ENCODE measurements at places on chromosomes 5 and 9.

GRCh38 chr5:134577796-134578577, 52.5 kb downstream of the JADE2 start:
- DNase-seq, result peak; percentile 87

- DNase-seq, result no peak
Measured at GRCh38 chr5:1438871-1439270, 6.4 kb downstream of the SLC6A3 start.

- no peak for DNase-seq
Measured at GRCh38 chr5:153237671-153238332, 252.7 kb upstream of the GRIA1 start.

- no peak for DNase-seq
Measured at GRCh38 chr5:22699319-22699718, 153.8 kb downstream of the CDH12 start.

- peak; percentile 92 for DNase-seq
Measured at GRCh38 chr9:72315510-72316311, 49.3 kb downstream of the ZFAND5 start.

- no peak for DNase-seq
Measured at GRCh38 chr9:127873886-127874285, 3.6 kb downstream of the AK1 start.

GRCh38 chr5:145076040-145076439, 759.1 kb downstream of the PRELID2 start:
- no peak for DNase-seq

DNA sequence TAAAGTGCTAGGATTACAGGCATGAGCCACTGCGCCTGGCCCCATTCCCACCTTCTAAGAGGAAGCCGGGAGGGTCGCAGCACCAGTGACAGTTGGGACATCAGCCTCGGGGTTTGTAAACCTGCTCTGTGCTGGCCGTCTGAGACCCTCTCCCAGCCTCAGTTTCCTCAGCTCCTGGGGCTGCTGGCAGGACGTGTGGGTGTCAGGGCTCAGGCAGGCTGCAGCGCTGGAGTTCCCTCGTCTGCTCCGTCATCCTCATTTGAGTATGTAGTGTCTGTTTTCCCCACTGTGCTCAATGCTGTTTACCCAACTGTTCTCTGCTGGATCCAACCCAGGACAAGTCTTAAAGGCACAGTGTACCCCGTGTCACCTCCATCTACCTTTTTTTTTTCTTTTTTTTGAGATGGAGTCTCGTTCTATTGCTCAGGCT, 2.0 kb upstream of the NINJ1 start:
- peak; percentile 43 for DNase-seq

DNA sequence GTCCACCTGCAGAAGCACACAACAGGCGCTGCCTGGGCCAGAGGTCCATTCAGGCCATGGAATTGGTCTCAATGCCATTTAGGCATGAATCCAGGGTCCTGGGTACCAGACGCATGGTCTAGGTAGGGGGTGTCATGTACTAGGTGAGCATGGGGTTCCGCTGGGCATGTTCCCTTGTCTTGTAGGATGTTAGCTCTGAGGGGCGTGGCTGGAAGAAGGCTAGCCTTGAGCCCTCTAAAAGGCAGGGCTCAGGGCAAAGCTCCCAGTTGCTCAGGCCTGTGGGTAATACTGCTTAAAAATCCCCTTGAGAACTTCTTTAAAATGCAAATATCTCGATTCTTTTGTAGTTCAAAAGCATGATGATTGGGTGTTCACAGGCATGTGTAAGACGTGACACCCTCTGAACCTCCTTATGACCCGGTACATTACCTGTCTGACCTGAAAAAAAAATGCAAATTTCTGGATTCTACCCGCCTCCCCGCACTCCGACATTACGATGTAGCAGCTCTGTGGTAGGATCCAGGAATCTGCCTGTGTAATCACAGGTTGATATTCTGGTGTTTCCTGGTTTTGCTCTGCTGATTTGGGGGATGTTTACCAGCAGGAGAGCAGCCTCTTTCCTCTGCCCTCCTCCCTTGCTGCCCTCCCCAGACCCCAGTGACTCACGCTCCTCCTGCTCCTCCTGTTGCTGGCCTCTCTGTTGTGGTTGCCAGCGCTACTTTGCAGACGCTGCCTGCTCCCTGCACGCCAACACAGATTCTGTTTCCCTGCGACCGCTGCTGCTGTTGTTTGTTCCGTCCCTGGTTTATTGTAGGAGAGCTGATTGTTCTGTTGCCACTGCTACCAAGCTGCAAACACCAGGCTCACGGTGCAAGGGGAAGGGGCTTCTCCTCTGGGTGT, 5.7 kb downstream of the TMC1 start:
- DNase-seq, result peak; percentile 80

GRCh38 chr9:134357631-134358025, 31.4 kb downstream of the RXRA start:
- DNase-seq, result no peak

DNA sequence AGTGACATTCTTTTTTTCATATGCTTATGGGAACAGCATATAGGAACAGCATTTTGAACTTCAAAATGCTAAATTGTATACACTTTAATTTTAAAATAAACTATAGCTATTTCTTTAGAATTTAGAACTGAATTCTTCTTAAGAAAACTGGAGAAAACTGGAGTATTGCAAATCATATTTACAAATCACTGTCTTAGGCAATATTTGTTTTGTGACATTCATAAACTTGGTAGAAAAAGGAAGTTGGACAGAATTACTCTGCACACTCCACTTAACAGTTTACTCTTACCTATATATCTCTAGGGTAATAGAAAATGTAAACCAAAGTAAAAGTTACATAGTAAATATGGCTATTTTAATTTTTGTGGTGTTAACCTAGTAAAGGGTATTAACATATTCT, 3.1 kb downstream of the DMRTA1 start:
- DNase-seq, result no peak

DNA sequence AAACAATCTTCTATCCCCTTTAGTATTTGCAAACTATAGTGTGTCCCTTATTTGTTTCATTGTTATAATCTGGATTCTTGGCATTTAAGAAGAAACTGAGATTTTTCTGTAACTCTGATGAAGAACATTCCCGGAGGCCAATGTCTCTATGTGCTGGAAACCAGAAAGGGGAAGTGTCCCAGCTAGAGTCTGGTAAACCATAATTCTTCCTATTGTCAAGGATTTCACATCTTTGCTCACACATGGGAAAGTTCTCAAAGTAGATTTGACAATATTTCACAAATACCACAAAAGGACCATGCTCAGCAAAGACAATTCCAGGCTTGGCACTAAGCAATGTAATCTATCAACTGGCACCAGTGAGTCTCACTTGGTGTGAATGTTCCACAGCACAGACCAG, 146.8 kb downstream of the MUSK start:
- no peak for DNase-seq

- no peak for DNase-seq
Measured at GRCh38 chr5:9479990-9480389, 65.9 kb downstream of the SEMA5A start.

GRCh38 chr9:91048749-91049148, 247.1 kb downstream of the SYK start:
- DNase-seq, result no peak

GRCh38 chr5:176618783-176619182, 8.8 kb upstream of the GPRIN1 start:
- no peak for DNase-seq

DNA sequence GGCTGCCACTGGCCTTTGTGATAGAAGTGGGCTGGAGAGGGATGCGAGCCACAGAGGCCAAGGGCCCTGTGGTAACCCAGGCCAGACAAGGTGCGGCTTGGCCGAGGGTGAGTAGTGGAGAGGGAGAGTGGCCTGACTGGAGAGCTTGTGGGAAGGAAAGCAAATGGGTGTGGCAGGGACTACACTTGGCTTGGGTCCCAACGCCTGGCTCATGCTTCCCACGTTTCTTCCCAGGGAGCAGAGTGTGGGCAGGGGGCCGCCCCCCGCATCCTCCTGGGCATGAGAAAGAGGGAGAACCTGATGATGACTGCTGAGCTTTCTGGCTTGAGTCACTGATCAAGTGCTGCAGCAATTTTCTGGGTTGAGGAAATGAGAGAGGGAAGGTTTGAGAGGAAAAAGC, 95.7 kb downstream of the ANKH start:
- DNase-seq, result no peak

- DNase-seq, result no peak
Measured at GRCh38 chr5:148387325-148387724, 3.6 kb downstream of the FBXO38 start.

DNA sequence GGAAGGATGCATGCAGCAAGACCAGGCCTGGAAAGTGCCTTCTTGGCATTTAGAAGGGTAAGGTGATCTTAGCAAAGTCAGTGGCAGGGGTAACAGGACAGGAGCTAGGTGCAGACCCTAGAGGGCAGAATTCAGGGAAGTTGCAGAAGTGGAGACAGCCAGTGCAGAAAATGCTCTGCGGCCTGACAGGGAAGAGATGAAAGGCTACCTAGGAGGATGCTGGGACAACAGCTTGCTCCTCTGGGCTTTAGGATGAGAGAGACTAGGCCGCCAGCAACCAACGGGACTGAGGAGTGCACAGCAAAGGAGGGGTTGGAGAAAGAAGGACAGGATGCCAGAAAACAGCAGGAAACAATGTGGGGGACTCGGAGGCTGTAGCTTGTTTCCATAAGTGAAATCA, 219.9 kb downstream of the FSTL4 start:
- DNase-seq, result no peak

DNA sequence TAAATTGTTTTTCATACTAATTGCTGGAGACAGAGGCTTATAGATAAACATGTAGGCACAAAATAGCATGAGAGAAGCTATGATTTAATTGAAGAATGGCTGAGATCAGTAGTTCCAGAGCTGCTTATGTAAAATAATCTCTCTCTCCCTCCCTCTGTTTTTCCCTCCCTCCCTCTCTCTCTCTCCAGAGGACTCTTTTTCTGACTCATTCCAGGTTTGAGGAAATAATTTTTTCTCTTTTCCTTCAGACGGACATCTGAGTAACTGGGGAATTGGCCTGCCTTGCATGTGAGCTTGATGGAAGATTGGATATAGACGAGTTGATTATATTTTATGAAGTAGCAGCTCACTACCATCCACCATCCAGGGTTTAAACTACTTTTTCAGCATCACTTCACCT, 35.5 kb downstream of the KCTD16 start:
- DNase-seq, result no peak

- DNase-seq, result no peak
Measured at GRCh38 chr5:67211926-67212325, 15.3 kb upstream of the CD180 start.

- no peak for DNase-seq
Measured at GRCh38 chr9:130150779-130151382, 21.3 kb upstream of the NCS1 start.

GRCh38 chr9:108642871-108643270, 212.9 kb downstream of the ACTL7B start:
- no peak for DNase-seq

DNA sequence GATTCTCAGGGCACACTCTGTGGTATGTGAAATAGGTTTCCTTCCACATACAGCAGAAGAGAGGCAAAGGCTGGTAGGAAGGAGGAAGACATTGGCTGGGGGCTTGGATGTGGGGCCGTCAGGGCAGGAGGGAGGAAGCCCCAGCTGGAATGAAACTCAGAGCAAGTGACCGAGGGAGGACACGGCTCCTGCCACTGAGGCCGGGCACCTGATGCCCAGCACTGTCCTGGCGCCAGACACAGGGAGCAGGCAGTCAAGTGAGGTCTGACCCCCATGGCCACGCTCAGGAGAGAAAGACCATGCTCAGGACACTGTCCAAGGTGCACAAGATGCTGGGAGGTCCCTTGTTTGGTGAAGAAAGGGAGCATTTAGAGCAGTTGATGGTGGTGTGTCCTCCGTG, 245.5 kb downstream of the CACNA1B start:
- DNase-seq, result no peak

- no peak for DNase-seq
Measured at GRCh38 chr5:139915266-139915665, 119.7 kb downstream of the PSD2 start.

DNA sequence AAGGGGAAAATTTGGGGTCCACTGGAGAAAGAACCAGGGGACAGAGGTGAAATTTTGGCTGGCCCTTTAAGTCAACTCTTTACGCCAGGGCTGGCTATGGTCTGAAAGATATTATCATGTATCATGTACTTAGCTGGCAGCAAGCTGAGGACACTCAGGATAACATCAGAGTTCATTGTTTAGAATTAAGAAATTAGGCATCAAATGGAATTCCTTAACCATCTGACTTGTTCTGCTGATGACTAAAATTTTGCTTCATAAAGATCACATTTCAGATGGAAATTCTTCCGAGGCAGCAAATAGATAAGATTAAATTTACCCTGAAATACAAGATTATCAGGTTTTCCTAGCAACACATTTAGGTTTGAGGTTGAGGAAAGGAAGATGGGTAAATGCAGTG, 269.4 kb upstream of the KLF9 start:
- DNase-seq, result no peak

DNA sequence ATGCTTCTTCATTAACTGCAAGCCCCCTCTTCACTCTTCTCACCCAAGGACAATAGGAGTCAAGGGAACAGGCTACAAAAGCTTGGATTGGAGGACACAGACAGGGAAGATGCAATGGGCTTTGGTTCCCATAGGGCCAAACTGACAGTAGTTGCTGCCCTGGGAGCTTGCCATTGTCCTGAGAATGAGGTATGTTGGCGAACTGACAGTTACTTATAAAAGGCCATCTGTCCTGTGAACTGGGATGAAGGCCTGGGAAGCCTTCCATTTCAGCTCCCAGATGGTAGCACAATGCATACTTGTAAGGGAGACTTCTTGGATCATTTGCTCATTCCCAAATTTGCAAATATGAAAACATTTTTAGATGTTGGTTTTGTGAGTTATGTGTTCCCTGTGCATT, 88.9 kb downstream of the SNCAIP start:
- no peak for DNase-seq

GRCh38 chr9:115192835-115193525, 75.0 kb upstream of the TNC start:
- no peak for DNase-seq

DNA sequence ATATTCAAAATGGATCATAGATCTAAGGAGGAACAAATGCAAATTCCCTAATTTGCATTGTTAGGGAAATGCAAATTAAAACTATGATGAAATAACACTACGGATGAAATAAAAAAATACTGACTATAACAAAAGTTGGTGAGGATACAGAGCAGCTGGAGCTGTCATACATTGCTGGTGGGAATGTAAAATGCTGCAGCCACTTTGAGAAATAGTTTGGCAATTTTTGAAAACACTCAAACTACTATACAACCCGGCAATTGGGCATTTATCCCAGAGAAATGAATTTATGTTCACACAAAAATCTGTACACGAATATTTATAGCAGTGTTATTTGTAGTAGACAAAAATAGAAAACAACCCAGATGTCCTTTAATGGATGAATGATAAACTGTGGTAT, 22.5 kb downstream of the C5orf47 start:
- DNase-seq, result no peak

GRCh38 chr5:10077791-10078545, 171.7 kb downstream of the ATPSCKMT start:
- DNase-seq, result no peak

- no peak for DNase-seq
Measured at GRCh38 chr5:176389135-176390123, 878 bp downstream of the HIGD2A start.
